Inflammatory macrophage (primary cell): ENCODE measurements at places on chromosomes 16 and 17.
A peak's percentile ranks its signal among the peaks of the same experiment; 100 is the strongest.

DNA sequence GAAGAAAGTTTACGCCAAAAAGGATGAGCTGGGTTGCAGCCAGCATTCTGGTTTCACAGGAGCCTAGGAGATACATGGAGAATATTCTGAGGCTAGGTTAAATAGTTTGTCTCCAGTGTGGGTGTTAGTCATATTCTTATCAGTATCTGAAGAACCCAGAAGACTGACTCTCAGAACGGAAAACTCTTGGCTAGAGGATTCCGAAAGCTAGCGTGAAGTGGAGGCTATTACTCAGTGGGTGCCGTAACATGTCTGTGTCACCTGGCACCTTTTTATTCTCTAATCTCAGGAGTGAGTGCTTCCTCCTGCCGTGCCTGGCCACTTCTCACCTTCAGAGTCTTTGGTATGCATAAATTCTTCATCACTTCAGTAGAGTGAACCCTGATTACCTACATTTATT, 199.5 kb downstream of the WWOX start:
- DNase-seq, result no peak

DNA sequence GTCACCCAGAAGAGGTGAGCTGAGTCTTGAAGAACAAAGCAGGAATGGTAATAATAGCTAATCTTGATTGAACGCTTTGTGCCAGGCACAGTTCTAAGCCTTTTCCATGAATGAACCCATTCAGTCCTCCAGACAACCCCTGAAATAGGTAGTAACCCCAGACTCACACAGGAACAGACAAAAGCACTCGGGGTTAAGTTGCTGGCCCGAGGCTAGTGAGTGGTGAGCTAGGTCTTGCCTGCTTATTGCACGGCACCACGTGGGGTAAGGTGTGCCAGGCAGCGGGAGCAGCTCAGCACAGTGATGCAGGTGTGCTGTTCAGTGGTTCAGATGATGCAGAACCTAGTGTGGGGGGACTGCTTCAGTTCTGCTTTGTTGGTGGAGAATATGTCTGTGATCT, 181.6 kb downstream of the RAB11FIP4 start:
- no peak for DNase-seq

DNA sequence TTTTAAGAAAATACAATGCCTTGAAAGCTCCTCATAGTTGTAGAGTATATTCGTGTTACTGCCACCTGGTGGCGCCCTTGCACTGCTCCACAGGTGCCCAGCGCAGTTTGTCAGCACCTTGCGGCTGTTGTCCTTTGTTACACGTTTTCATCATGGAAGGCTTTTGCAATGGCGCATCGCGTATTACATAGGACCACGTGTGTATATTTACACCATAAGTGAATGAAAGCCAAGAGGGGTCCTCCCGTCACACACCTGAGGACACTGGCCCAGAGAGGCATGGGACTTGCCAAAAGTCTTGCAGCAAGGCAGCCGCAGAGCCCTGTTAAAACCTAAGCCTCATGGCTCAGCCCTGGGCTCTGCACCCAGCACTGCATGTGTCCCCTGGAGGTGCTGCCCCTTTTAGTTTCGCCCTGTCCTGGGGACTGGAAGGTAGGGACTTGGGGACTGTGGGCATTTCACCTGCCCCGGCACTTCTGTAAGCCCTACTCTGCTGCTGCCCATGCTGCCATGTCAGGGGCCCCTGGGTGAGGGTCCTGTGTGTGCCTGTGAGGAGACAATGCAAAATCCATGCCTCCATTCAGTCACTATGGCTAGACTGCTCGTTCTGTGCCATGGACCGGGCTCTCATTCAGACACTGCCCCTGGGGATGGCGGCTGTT, 24.3 kb downstream of the POLR3E start:
- DNase-seq, result peak; percentile 57

DNA sequence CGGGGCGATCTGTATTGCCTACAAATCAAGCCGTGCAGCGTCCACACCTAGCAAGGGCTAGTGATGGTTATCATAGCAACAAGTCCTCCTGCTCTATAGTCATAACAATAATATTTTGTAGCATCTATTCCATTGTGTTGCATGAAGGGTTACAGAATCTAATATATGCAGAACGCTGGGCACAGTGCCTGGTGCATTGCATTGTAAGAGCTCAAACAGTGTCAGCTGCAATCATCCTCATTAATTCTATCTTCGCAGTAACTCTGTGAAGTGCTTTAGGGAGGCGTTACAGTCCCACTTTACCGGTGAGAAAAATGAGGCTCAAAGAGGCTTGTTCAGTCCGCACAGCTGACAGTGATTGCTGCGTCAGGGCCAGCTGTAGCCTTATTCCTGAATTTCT, 149.4 kb downstream of the RBFOX1 start:
- no peak for DNase-seq

- DNase-seq, result peak; percentile 20
Observed at GRCh38 chr17:50062293-50063243, 6.7 kb downstream of the ITGA3 start.

- no peak for DNase-seq
Observed at GRCh38 chr16:84959045-84959576, 52.2 kb downstream of the ZDHHC7 start.

DNA sequence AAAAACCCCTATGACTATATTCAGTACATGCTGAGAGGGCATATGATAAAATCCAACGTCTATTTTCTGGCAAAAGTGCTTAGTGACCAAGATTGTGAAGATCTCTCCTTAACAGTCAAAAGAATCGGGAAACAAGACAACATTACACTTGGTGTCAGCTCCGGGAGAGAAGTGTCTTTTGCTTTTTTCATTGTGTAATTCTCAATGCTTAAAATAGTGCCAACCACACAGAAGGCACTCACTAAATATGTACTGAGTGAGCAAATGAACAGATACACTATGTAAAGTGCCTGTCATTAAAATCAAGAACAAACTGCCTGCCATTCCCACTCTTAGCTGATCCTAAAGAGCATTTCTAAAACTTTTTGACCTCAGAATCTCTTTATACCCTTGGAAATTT, 34.1 kb downstream of the VPS53 start:
- DNase-seq, result peak; percentile 31

DNA sequence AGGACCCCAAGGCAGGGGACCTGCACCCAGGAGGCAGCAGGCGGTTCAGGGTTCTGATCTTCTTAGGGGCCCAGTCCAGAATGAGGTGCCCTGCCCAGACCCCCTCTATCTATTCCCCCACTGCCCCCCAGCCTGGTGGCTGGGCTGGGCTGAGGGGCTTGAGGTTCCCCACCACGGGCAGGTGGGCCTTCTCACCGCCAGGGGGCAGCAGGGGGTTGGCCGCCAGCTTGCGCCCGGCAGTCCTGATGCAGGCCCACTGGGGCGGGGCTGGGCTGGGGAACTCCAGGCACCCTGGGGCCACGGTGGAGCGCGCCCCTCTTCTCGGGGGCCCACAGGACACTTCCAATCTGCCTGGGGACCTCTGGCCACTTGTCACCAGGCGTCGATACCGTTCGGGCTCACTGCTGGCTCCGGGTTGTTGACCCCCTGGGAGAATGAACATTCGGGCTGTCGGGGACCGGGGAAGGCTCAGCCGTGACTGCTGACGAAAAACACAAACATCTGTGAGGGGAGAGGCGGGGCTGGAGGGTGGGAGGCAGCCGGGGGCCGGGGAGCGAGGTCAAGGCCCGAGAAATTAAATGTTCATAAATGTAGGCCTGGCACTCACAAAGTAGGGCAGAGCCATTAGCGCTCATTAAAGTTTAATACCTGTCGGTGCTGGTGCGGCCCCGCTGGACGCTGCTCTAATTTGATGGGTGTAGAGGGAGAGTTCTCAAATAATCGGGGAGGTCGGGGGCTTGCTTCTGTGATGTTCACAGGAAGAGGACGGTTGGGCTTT, 219.3 kb upstream of the GSE1 start:
- DNase-seq, result peak; percentile 31

DNA sequence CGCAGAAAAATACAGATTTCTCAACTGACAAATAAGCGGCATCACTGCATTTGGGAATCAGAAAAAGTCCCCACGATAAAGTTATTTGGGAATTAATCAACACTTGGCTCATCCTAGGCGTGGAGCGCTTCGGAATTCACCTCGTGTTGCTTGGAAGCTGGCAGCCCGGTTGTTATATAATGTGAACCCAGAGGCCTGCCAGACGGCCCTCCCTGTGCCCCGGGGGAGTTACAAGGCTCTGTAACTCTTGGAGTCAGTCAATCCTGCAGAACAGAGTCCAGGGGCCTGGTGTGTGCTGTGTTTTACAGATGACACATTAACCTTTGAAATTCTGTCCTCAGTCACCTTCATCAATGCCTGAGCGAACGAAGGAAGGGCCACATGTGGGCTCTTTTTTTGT, 111.1 kb downstream of the PITPNC1 start:
- DNase-seq, result no peak

- DNase-seq, result no peak
Observed at GRCh38 chr16:75801307-75801706, 75.0 kb upstream of the CPHXL start.

- no peak for DNase-seq
Observed at GRCh38 chr16:82756283-82756599, 129.5 kb downstream of the CDH13 start.

DNA sequence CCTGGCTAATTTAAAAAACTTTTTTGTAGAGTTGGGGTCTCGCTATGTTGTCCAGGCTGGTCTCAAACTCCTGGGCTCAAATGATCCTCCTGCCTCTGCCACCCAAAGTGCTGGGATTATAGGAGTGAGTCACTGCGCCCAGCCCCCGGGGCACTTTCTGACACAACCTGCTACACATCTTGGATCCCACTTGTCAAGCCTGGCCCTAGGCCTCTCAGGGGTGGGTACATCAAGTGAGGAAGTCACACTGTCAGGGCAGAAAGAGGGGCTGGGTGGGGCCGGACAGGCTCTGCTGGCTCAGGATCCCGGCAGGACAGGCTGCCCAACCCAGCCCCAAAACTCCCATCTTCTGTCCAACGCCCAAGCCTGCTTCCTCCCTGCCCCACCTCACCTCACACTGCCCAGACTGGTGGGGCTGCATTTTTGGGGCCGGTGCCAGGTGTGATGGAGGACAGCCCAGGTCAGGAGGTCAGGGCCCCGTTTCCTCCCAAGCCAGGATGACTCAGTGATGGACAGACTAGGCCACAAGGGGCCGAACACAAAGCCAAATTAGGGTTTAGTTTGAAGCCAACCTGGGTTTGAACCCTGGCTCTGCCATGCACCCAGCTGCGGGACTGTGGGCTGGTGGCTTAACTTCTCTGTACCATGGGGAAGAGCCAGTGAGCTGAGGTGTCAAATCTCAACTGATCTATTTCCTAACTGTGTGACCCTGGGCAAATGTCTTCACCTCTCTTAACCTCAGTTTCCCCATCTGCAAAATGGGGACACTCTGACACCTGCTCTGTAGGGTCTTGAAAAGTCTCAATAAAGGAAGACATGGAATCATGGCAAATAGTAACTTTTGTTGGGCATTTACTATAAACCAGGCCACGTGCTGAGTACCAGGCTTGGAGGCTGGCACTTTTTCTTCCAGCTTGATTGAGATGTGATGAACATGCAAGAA, 8.9 kb upstream of the PPL start:
- no peak for DNase-seq

DNA sequence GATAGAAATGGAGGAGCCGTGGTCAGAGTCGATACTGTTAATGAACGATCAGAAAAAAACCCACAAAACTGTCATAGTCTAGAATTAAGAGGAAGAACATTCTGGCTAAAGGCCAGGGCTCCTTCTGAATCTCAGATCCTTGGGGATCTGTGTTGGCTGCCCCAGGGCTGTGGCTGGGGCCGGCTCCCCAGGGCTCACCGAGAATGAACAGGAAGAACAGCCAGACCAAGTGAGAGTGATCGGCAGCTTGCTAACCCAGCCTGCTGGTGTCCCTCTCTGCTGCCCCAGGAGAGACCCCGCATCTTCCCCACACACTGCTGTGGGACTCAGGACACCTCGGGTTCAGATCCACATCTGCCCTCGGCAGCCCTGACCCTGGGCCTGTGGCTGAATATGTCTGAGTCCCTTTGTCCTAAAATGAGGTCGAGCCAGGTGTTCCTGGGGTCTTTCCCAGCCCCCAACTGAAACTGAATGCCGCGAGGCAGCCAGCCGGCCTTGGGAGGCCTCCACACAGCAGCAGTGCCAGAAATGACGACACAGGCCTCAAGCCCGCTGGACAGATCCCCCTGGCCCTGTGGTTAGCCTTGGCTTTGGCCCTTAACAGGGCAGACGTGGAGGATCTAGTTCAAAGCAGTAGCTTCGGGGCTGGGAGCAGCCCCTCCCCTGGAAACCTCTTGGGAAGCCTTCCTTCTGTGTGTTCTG, 23.9 kb upstream of the CLEC18A start:
- DNase-seq, result no peak
